ENCODE measurements at places on chromosomes 7 and 10. TPM values are rescaled to one million over a fixed set of nuclear protein-coding genes. Genes with fewer than 3 reads are reported as not detected.

DNA sequence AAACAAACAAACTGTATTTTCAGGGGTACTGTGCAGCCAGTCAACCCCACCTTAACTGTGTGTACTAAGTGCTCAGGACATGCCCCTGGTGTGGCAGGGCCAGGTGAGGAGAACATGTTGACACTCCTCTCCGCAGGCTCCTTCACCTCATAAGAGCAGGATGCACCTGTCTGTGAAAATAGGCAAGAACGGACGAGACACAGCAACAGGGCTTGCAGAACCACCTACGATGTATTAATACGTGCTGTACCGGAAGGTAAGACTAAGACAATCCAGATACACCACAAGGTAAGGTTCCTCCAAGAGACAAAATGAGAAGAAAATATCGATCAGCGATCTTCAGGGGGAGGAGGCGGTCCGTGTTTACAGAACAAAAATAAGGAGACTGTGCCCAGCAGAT, 65.8 kb upstream of the CAMK2B start:
- no peak for DNase-seq

DNA sequence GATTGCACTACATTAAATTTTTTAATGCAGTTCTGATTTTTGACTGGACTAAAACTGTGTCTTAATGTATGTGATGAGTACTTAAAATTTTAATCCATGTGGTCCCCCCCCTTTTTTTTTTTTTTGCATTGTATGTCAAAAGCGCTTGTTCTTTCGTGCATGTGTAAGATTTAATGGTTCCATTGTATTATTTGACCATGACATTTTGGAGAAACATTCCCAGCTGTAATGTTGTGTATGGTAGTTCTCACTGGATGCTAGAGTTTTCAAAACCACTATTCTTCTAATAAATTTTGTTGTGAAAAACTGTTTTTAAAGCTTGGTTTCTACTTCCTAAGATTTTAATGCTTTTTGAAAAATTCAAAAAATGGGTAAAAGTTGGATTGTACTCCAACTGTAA, 132.0 kb downstream of the LCOR start:
- no peak for DNase-seq

Gene IFIT5
- total RNA-seq = 0.36 TPM

GRCh38 chr10:31751051-31751737, 177.4 kb downstream of the ARHGAP12 start:
- DNase-seq = no peak

Gene OPALIN
- total RNA-seq = not detected

Gene GNGT1
- total RNA-seq = not detected

DNA sequence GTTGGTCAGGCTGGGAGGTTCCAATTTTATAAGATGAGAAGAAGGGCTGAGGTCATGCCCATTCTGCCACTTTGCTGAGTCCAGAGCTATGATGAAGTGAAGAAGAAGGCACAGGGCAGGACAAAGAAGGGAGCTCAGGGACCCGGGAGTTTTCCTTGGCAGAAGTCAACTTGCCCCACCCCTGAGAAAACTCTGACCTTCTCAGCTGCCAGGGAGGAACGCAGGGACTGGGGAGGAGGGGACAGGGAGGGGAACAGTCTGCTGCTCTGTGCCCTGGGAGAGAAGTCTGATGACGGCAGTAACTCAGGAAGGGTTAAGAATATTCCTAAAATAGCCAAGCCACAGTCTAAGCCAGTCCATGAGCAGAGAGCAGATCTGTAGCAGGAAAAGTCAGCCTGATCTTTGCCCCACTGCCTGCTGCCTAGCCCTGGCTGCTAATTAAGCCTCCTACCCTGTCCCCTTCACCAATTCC, 11.7 kb downstream of the ADIRF start:
- no peak for DNase-seq

Gene TRIM56
- 47.3 TPM for total RNA-seq

DNA sequence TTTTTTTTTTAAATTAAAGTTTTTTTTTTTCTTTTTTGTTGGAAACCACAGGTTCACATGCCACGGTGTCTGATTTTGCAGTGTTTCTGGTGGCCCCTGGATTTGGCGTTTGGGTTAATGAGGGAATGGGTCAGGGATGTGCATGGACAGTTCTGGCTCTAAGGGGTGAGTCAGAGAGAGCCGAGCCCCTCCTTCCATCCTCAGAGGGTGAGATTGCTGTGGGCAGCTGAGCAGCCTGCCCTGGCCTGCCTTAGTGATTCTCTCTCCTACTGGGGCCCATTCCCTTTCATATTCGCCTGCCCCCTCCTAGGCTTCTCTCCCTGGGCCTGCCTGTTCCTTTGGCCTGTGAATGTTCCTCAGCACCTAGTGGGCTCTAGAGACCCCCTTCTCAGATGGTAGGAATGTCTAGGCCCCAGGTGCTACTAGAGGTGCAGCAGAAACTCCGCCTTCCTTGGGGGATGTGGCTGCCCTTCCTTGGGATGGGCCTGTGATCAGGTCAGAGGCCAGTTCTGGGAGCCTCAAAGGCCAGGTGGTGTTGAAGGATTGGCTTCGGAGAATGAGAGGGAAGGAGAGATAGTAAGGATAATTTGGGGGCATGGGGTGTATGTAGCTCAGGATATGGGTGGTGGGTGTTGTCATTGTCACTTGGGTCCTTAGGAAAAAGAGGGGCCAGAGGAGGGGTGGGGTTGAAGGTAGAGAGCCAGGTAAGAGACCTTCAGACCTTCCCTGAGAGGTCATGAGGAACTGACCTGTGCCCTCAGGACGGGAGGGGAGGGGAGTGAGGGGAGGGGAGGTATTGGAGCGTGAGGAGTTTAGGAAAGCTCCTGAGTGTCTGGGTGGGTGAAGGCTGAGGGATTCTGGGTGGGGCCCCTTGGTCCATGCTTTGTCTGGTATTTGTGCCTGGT, 19.8 kb downstream of the TSPAN14 start:
- DNase-seq = no peak

GRCh38 chr7:3033136-3033535, 10.5 kb downstream of the CARD11 start:
- no peak for DNase-seq

DNA sequence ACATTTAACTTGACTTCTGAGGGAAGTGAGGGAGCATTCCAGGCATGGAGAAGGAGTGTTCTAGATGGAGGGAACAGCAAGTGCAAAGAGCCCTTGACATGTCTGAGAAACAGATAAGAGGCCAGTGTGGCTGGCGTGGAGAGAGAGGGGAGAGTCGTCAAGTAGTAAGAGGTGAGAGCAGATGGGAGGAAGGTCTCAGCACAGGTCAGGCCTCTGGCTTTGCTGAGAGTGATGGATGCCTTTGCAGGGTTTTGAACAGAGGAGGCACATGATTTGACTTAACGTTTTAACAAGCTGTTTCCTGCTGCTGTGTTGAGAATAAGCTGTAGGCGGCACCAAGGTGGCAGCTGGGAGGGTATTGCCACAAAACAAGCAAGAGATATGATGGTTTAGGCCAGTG, 97.2 kb downstream of the KAT6B start:
- DNase-seq = peak; percentile 5

DNA sequence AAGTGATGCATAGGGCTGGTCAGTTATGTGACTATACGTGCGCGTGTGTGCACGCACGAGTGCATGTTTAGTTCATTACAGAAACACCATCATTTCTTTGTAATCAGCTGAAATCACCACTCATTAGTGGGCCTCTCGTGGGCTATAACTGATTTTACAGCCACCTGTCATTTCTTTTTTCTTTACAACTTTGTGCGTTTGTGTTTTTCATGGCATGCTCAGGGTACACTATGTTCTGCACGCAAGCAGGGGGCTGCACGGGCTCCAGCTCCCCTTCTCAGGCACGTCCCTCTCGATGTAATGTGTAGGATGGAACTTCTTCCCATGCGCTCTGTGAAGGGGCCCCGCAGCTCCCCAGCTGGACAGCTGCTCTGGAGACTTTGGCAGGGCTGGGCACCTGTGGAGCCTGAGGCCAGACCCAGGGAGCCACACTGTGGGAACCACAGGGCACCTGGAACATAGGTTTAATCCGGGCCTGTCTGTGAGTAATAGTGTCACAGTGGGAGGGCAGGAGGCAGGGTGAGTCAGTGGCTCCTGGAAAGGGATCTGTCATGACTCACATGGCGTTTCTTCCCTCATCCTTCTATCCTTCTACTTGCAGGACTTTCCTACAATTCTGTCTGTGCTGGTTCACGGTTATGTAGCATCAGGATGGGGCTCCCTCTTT, 4.9 kb downstream of the GCK start:
- no peak for DNase-seq

Gene WDR86
- 0.65 TPM for total RNA-seq

DNA sequence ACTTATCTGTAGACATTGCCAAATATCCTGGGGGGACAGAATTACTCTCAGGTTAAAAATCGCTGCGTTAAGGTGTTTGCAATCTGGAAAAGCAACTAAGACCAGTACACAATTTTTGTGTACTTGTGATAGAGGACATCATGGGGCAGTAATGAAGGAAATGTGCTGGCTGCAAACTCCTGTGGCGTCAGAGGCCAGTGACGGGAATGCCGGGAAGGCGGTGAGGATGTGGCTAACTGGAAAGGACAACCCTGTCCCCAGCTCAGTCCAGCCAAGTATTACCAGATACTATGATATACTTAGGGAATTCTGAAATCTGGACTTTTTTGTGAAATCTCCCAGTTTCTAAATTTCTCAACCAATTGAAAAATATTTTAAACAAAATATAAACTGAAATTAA, 103.1 kb upstream of the NANOS1 start:
- DNase-seq = no peak

DNA sequence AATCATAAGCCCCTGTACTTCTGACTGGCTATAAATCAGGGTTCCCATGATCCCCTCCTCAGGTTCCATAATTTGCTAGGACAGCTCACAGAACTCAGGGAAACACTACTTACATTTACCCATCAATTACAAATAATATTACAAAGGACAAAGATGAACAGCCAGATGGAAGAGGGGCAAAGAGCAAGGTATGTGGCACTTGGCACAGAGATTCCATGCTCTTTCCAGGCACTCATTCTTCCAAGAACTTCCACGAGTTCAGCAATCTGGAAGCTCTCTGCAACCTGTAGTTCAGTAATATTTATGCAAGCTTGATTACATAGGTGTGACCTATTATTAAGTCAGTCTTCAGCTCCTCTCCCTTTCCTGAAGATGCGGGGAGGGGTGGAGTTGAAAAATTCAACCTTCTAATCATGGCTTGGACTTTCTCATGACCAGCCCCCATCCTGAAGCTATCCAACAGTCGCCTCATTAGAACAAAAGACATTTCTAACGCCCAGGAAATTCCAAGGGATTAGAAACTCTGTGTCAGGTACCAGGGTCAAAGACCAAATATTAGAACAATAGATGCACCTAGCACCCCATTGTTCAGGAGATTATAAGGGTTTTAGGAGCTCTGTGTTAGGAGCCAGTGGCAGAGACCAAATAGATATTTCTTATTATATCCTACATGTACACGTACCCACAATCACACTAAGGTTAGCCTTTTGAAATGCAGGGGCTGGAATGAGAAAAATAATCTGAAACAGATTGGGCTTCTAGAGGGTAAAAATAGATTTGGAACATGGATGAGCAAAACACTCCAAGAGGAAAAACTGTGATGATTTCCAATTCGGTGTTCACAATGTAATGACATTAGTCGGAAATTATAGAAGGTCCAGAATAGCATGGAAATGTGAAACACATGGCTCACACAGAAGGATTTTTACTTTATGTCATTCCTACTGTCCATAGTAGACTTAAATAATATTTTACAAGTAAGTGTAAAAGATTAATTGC, 7.0 kb downstream of the ANKMY2 start:
- DNase-seq = no peak
